ENCODE measurements at places on chromosomes 7 and 10.

GRCh38 chr10:35015843-35016408 lies 74.2 kb downstream of the CUL2 start:
- DNase-seq, result no peak

DNA sequence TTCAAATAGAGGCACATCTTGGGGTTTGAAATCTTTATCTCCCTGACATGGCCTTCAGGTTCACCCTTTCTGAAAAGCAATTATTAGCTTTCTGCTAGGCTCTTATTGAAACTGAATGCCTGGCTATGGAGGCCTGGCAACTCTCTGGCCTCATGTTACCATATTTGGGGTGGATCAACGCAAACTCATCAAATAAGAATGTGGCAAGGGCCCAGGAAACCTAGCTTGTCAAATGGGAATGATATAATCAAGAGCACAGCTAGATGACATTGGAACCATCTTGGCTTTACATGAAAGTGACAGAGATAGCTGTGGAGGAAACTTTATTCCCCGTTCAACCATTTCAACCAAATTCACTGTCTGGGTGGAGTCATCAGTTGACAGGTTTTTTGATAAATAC lies 202.8 kb upstream of the SMIM30 start:
- DNase-seq, result no peak

DNA sequence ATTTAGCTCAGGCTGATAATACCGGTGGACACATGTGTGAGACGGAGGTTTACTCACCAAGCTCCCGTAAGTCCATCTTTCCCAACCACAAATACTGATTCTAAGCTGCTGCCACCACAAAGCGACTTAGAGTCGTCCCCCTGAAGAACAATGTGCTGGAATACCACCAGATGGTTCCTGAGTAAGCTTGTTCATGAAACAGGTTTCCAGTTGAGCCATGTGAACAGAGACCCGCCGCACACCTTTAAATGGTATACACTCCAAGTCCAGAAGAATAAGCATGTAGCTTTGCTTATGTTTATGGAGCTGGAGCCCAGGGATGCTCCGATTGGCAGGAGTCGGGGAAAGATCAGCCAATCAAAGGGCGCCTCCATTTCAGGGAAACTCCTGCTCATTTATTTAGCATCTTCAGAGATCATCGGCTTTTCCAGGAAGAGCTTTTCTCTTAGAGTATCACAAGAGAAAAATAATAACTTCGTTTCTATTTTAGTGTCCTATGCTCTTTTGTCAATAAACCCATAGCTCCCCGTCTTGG lies 261.6 kb upstream of the AOAH start:
- DNase-seq, result no peak

- no peak for DNase-seq
Measured at GRCh38 chr7:87702326-87702725, 74.1 kb downstream of the RUNDC3B start.

DNA sequence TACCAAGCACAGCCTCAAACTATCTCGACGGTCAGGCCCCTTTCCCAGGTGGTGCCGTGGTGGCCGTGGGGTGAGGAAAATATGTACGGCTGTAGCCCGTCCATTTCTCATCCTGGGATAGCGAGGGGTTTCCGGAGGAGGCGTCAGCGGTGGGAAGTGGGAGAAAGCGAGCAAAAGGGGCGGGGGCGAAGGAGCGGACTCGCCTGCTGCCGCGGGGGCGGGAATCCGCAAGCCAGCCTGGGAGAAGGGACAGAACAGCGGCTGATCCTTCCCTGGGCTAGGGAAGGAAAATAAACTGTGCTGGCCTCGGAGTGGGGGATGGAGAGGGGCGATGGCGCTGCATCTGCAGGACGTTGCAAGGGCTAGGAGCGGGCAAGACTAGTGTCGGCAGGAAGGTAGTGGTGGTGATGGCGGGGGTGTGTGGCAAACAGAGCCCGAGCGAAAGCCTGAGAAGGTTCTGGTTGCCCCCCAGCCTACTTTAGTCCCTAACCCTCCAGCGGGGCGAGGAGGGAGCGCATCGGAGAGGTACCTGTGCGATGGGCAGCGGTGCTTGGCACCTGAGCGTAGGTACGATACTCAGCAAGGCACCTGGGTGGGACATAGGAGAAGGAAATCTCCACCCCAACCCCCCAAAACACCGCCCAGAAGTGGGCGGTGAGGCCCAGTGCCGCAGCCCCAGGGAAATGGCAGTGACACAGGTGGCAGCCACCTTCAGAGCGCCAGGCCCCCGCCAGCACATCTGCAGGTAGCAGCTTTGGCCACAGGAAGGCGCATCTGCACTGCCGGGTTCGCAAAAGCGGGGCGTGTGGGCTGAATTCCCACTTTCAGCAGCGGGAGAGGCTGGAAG lies 49.9 kb upstream of the STEAP1B start:
- peak; percentile 60 for DNase-seq

DNA sequence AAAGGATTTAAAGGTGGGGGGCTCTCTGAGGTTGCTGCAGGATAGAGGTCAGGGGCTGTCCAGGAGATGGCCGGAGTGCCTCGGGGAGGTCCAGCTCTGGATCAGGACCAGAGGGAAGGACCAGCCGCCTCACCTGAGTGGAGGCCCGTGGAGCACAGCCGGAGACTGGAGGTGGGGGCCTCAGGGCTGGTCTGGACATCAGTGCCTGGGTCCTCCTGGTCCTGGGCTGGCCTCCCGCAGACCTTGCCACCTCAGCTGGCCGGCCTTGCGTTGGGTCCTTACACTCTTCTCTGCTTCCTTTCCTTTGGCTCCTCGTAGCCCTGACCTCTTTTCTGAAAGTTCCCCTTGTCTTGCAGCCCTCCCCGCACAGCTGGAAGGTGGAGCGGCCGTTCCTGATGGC lies 2.0 kb downstream of the SUN1 start:
- no peak for DNase-seq

GRCh38 chr10:36671607-36672006 lies 453.8 kb upstream of the ANKRD30A start:
- no peak for DNase-seq

- DNase-seq, result peak; percentile 76
Measured at GRCh38 chr7:114412548-114412947, 2.1 kb upstream of the FOXP2 start.

GRCh38 chr7:74173491-74173865 lies 678 bp upstream of the EIF4H start:
- peak; percentile 49 for DNase-seq

DNA sequence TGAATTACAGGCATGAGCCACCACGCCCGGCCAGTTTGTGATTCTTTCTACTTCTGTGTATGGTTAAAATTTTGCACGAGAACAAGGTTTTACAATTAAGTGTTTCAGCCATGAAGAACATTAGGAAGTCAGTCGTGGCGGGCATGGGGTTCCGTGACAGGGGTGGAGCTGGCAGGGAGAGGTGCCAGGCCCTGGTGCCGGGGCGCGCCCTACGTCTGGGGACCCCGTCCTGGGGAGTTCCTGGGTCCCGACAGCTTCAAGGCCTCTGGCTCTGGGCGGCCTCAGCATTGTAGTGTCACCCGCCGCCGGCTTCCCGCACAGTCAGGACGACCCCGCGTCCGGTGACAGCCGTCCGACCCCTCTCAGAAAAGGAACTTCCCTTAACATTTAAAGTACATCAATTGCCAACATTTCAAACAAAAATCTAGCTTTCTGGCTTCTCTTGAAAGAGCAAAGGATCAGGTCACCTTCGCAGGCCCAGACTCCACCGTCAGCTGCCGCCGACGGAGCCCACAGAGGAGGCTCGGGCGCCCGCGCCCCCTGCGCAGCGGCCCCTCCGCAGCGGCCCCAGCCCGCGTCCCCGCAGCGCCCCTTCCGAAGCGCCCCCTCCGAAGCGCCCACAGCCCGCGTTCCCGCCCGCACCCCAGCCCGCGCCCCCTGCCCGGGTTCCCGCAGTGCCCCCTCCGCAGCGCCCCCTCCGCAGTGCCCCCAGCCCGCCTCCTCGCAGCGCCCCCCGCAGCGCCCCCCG lies 23.2 kb upstream of the MKI67 start:
- no peak for DNase-seq

- DNase-seq, result peak; percentile 90
Measured at GRCh38 chr7:30771174-30771879, at the start of gene MINDY4. Gene MINDY4 (plus strand): TSS chr7:30771417. CDS start chr7:30771494, 77 bp downstream.

All from NCI-H1417 (cell line).